ENCODE measurements at places on chromosomes 11 and 22.

- no peak for DNase-seq
Measured at GRCh38 chr22:32376681-32377080, 19.0 kb downstream of the RFPL3 start.

GRCh38 chr11:90585491-90585890, 362.6 kb upstream of the CHORDC1 start:
- no peak for DNase-seq

DNA sequence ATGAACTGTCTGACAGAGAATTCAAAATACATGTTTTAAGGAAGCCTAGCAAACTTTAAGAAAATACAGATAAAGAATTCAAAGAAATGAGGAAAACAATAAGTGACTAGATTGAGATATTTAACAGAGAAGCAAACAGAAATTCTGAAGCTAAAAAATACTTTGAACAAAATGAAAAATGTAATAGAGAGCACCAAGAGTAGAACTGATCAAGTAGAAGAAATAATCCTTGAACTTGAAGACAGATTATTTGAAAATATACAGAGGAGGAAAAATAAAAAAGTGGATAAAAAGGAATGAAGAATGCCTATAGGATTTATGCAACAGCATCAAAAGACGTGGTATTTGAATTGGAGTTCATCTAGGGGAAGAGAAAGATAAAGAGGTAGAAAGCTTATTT, 101.9 kb upstream of the OR4B1 start:
- DNase-seq, result no peak

GRCh38 chr11:44596525-44597276, 31.2 kb downstream of the CD82 start:
- peak; percentile 65 for DNase-seq

GRCh38 chr11:44282620-44283019, 27.3 kb downstream of the ALX4 start:
- DNase-seq, result no peak

DNA sequence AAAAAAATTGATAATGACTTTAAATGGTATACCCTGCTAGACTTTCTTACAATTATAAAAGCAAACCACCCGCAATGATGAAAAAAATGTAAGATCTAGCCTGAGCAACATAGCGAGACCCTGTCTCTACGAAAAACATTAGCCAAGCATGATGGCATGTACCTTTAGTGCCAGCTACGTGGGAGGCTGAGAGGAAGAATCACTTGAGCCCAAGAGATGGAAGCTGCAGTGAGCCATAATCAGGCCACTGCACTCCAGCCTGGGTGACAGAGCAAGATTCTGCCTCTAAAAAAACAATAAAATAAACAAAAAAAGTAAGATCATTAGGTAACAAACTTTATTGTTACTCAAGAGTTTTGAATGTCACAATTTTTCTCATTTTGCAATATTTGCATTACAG, 39.2 kb downstream of the KMT5B start:
- DNase-seq, result no peak

DNA sequence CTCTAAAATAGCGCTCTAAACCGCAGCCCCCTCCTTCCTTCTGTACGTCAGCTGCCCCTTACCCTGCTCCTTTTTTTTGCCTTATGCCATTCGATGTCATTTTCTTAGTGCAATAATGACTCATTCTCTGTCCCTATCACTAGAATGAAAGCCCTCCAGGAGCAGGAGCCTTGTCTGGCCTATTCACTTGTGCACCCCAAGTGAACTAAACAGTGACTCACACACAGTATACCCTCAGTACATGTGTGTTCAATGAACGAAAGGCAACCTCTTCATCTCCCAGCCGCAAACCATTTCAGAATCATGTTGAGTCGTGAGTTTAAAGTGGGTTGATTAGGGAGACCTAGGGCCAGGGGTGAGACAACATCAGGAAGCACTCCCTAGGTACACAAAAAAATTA, 50.7 kb upstream of the SPATA19 start:
- DNase-seq, result no peak

- DNase-seq, result peak; percentile 66
Measured at GRCh38 chr11:46382646-46383403, 1.4 kb downstream of the MDK start.

- no peak for DNase-seq
Measured at GRCh38 chr11:77051511-77051910, 15.3 kb upstream of the CAPN5 start.

DNA sequence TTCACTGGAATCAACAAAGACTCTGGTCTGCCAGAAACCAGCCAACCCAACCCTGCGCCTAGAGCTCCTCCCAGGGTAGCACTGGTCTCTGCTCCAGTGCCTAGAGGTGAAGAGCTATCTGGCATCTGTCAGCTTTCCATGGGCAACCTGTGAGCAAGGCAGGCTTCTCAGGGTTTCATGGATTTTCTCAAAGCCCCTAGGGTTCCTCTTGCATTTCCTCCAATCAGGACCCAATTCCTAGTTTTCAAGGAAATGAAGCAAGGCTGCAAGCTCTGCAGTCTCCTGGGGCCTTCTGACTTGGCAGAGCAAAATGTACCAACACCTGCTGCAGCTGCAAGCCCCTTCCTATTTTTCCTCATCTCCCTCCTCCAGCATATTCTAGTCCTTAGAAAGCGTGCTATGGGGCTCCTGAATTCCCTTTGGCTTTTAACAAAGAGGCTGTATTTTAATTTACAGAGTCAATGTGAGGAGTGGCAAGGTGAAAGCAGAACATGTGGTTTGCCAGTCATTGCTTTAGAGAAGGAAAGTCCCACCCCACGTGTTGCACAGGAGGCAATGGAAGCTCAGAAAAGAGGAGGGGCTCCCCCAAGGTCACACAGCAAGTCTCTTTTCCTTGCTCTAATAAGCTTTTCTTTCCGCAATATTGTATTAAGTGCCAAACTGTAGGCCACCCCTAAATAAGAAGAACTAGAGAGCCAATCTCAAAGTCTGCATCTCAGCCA, 33.0 kb upstream of the RIC3 start:
- peak; percentile 45 for DNase-seq

DNA sequence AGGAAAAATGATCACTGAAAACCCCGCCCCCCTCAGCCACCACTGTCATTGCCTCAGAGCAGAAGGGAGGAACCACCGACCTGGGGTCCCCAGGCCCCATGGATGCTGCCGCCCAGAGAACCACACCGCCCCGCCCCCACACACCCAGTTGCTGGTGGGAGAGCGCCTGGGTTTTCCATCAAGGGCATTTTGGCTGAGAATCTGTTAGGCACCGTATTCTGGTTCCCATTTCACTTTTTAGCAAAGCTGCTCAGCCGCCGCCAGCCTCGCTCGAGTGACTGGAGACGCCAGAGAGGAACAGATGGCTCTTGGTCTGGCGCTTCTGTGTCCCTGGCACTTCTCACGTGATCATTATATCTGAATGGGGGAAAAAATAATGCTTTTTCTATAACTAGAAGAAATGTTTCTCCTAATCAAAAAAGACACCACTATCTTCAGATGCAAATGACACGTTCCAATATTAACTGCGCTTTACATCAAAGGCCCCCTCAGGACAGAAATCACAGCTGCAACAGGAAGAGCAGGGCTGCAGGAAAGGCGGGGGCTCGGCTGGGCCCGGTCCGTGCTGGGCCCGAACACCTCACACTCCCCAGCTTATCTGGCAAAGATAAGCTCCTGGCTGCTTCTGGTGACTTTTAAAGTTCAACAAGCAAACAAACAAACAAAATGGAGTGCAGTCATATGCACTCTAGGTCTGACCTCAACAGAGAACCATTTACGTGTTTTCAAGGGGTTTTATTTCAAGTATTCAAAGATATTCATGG, 149.8 kb downstream of the MPPED1 start:
- DNase-seq, result peak; percentile 24

- peak; percentile 42 for DNase-seq
Measured at GRCh38 chr11:57819252-57819979, 57.8 kb downstream of the CTNND1 start.

DNA sequence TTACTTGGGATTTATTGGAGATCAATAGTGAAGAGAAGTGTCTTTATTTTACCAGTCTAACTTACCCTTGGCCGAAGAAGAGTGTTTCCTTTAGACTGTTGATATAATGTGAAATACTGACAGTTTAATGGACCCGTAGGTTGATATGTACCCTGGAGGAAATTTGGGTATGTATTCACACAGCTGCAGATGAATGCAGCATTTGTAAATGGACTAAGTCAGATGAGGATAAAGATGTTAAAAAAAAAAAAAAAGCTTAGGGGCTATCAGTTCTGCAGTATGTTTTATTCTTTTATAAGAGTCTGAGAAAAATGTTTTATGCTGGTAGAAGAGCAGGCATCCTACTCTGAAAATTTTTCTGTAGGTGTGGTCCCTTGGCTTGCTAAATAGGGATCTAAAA, 2.7 kb downstream of the REXO2 start:
- DNase-seq, result no peak

GRCh38 chr11:14656536-14657457, 13.2 kb downstream of the PDE3B start:
- no peak for DNase-seq

GRCh38 chr11:27353593-27354358, 9.2 kb downstream of the CCDC34 start:
- DNase-seq, result peak; percentile 20

GRCh38 chr11:196786-197731, 4.2 kb downstream of the SCGB1C1 start:
- DNase-seq, result no peak

GRCh38 chr11:132126973-132127899, 756.8 kb downstream of the NTM start:
- peak; percentile 90 for DNase-seq

DNA sequence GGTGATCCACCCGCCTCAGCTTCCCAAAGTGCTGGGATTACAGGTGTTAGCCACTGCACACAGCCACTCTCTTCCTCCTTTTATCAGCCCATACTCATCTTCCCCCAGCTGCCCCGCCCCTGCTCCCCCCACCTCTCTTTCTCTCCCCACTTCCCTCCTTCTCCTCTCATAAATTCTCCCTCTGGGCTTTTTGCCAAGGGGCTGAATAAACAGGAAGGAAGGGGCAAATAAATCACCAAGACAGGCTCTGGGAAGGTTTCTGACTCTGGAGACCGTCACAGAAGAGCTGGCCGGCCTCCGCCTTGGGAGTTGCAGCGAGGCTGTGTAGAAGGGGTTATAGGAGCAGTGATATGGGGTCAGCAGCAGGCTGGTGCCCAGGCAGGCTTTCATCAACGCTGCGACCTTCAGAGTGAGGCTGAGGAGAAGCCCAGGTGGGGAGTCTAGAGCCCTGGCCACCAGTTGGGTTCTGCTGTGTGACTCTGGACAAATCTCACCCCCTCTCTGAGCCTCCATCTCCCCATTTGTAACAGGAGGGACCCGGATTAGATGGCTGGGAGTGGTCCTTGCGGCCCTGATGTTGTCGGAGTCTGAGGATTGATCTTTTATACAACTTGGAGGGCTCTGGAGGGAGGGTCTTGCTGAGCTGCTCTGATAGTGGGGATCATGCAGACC, 62.6 kb upstream of the RASD2 start:
- peak; percentile 85 for DNase-seq

DNA sequence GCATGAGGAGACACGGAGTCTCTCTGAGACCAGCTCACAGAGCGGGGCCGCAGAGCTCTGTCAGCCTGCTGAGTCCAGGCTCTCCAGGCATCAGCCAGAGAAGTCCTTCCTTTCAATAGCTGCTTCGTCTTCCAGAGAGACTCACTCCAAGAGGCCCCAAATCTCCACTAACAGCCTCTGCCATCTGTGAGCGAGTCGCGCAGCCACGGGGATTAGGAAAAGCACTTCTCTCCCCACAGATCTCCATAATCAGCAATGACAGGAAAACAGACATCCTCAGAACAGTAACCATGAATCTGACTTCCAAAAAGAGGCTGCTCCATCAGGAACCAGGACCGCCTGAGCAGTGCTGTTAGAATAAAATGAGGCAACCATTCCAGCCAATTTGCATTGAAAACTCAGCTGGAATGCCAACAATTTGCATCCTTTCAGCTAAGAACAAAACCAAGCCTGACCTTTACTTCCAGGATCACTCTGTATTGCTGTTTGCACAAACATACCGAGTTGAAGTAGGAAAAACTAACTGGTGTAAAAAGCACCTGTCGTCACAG, 65.4 kb downstream of the SMCO4 start:
- DNase-seq, result no peak

GRCh38 chr22:45799291-45799690, 127.7 kb downstream of the ATXN10 start:
- DNase-seq, result no peak

DNA sequence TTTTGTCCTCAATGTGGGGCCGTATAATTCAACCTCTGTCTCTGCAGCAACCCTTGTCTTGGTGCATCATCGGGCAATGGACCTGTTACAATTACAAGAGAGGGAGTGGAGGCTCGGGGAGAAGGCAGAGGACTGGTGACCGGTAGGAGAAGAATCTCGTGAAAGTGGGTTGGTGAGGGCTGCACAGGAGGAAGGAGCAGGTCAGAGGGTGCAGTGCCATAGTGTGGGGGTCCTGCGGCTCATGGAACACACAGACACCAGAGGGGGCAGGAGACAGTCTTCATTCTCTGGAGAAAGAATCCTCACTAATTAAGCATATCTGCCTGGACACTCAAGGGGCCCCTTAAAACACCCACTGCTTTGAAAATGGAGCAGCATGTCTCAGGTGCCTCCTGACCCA, 174.7 kb upstream of the B3GAT1 start:
- no peak for DNase-seq

DNA sequence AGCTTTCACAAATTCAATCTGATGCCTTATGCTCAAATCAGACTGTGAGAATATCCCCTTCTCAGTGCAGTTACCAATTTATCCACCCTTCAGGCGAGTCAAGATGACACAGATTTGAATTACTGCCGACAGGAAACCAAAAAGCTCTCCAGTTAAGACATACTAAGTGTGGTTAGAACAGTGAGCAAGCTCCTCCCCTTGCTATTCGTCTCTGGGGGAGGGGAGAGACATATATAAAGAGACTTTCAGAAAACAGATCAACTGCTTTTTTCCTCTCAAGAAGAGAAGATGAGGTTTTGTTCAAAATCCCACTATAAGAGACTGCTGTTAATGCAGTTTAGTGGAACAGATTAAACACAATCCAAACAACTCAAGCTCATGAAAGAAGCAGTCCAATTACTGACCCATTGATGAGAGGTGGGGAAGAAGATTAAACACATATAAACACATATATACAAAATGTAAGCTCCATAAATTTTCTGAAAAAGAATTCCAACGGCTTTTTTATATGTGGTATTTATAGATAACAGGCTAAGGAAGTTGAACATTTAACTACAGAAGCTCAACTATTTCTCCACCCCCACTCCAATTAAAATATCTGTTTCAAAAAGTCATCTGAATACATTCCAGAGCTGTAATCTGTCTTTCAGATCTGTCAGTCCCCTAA, 102.7 kb downstream of the MRTFA start:
- peak; percentile 59 for DNase-seq

GRCh38 chr11:1779806-1780699, 16.3 kb upstream of the CTSD start:
- no peak for DNase-seq

DNA sequence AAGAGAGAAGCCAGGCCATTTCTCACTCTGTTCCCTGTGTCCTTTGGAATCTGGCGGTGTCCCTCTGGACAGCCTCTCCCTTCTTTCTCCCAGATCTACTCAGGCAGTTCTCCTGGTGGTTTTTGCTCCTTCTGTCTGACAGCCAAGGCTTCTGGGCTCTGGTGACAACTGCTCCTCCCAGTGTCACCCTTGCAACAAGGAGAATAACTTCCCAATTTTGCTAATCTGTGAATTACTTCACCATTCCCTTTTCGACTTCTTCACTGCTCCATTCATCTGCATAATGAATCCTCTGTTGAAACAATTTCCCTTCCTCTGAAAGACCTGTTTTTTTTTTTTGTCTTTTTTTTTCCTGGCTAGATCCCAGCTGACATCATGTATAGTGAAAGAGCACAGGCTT, 56.3 kb upstream of the PDE3B start:
- DNase-seq, result no peak

Measured in lung (tissue), 17 donors.